ENCODE measurements at places on chromosomes 13 and 19.

GRCh38 chr19:46009530-46010510, 13.0 kb downstream of the PGLYRP1 start:
- no peak for DNase-seq

DNA sequence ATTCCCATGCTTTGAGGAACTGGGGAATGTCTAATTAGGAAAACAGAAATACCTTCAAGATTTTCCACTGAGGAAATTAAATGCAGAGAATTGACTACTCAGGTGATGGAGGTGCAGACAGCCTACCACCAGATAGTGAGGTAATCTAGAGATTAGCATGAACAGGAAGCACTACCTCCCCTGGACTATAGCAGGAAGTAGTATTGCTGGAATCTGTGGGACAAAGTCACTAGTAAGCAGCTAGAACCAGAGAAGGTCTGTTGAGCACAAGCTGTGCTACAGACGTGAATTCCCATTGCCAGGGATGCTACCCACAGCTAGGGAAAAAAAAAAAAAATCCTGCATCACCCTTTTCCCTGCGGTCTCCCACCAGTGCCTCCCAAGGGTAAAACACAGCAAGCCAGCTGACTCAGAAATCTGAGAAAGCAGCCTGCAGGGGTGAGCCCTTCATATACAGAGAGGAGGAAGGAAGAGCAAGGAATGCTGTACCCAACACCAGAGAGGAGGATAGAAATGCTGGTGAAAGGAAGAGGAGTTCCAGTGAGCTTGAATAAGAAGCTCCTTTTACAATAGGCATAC, 10.2 kb downstream of the ENOX1 start:
- no peak for DNase-seq

DNA sequence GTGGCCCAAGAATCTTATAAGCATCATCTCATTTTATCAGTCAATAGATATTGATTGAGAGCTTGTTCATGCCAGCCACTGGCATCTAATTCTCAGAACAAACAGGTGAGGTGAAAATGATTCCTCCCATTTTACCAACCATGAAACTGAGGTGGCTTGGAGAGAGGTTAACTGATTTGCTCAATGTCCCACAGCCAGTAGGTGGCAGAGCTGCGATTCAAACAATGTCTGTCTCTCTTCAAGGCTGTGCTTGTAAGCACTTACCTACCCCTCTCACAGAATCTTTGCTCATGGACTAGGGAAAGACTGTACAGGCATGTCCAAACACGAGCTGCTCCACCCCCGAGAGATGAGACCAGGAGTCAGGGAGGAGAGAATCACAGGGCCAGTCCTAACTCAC, 21.5 kb upstream of the GSX1 start:
- DNase-seq, result no peak

GRCh38 chr13:20699715-20700114, 3.8 kb upstream of the IL17D start:
- no peak for DNase-seq

DNA sequence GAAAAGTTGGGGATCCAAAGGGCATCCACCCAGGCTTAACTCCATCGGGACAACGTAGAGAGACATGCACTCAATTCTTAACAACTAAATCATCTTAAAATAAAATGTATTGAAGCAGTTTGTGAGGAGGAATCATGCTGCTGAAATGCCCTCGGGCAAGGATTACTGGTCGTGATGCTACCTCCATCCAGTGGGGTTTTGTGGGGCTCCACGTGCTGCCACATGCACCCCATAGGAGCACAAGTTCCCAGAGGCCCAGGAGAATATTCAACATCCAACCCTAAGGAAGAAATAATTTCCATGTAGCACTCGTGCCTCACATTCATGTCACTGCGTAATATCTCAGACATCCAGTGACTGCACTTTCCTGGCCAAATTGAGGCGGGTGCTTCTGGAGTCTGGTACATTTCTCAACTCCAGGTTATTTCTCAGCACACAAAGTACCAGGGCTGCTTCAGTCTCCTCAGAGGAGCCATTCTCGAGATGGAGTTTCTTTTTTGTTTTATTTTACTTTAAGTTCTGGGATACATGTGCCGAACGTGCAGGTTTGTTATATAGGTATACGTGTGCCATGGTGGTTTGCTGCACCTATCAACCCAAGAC, 429.8 kb downstream of the FOXO1 start:
- DNase-seq, result no peak

DNA sequence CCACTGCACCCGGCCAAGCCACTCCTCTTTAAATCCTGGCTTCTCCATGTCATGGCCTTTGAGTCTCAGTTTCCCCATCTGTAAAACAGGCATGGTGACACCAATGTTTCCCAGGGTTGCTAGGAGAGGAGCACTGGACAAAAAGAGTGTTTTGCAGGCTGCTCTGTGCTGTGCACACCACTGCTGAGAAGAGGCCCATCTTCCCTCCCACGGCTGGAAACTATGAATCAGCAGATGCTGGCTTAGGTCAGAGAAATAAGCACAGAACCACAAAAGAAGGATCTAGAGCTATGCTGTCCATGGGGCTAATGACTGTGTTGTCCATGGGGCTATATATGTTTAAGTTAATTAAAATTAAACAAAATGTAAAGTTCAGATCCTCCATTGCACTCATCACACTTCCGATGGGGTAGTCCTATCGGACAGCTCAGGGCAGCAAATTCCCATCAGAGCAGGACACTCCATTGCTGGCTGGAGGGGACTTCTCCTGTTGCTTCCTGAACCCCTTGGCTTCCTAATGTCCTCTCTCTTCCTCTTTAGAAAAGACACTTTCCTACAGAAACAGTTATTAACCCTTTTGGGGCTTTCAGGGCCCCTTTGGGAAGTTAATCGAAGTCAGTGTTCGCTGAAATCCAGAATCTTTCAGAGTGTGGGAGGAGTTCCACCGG, 37.1 kb downstream of the TSHZ3 start:
- no peak for DNase-seq

- DNase-seq, result no peak
Observed at GRCh38 chr13:85806553-85807175, 7.4 kb upstream of the SLITRK6 start.

- DNase-seq, result no peak
Observed at GRCh38 chr13:19726611-19727010, 56.1 kb downstream of the PSPC1 start.

DNA sequence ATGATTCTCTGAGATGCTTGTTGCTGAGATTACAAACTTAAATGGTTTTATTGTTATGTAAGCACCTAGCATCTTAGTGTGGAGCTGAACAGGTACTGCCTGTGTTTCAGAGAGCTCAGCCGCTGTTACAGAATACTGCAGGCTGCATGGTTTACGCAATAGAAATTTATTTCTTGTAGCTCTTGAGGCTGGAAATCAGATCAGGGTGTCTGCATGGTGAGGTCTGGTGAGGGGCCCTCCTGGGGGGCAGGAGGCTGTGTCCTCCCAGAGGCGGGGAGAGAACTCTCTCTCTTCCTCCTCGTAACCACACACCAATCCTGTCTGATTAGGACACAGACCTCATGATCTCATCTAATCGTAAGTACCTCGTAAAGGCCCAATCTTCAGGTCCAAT, 13.1 kb downstream of the ATP11A start:
- no peak for DNase-seq

DNA sequence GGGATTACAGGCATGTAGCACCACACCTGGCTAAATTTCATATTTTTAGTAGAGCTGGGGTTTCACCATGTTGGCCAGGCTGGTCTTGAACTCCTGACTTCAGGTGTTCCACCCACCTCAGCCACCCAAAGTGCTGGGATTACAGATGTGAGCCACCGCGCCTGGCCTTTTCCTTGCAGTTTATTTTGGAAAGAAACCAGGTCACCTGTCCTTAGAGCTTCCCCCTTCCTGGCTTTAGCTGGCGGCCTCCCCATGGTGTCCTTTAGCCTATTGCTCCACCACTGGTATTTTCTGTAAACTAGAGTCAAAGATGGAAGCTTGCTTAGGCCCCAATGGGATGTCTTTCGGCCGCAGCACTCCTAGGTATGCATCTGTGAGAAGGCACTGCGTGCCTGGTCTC, 91.2 kb downstream of the DPF1 start:
- no peak for DNase-seq

DNA sequence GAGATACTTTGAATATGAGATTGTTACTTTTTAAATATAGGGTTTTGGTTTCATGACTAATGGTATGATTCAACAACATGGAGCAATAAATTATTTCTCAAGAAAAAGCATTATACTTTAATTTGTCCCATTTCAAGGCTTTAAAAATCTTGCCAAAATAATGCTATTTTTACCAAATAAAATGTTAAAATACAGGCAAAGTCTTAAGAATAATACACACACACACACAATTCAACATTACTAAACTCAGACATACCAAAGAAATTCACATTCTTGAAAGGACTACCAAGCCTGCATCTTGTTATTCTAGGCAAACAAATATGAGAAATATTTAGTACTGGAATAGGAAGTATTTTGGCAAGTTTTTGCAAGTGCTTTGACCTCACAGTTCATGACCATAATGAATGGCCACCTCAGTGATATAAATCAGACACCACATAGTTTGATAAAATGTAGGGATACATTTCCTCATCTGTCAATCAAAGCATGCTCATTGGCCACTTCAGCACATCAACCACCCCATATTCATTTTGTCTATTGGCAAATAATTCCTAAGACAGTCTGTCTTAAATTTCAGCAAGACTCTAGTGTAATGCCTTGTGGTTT, 107.2 kb downstream of the NALCN start:
- DNase-seq, result no peak

DNA sequence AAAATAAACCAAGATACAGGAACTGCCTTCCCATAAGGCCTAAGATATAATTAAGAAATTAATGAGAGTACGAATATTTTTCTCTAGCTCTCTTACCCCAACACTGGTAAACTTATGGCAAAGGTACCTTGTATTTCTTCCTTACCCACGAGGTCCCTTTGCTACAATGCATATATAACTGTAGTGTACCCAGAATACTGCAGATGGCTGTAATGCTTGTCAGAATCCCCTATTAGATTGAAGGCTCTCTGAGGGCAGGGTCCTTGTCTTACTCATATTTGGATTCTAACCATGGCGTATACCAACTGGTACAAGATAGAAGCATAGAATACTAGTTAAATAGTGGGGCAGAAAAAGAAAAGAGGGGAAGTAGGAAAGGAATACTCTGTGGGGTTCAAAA, 15.1 kb downstream of the SLC25A30 start:
- no peak for DNase-seq

GRCh38 chr13:24313439-24313838, 4.1 kb downstream of the C1QTNF9 start:
- DNase-seq, result no peak

DNA sequence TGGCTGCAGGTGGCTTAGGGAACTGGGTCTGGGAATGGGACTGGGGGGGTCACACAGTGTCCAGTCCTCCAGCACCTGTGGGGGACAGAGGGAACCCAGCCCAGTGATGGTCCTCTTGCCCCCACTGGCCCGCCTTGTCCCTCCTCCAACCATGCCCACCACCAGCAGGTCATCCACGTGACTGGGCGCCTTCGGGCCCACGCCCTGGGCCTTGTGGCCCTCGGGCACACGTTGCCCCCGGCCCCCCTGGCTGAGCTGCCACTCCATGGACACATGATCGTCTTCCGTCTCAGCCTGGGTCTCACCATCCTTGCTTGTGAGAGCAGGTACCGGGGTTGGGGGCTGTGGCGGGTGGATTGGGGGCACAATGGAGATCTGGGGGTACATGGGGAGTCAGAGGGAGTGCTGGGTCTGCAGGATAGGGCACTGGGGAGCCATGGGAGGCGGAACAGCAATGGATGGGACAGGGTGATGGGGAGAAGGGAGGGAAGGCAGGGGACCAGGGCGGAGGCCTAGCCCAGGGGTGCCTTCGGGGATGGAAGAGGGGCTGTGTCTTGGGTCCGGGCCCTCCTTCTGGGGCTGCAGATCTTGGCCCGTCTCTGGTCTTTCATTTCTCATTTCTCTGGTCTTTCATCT, 9.1 kb downstream of the TMEM160 start:
- DNase-seq, result no peak

- DNase-seq, result no peak
Observed at GRCh38 chr13:109144693-109145437, 515.5 kb downstream of the MYO16 start.

- DNase-seq, result no peak
Observed at GRCh38 chr13:59829690-59830089, 334.0 kb downstream of the DIAPH3 start.

- no peak for DNase-seq
Observed at GRCh38 chr19:1285737-1286360, at the start of gene EFNA2. Gene EFNA2 (plus strand): TSS chr19:1285873. CDS start chr19:1286169, 296 bp downstream.

DNA sequence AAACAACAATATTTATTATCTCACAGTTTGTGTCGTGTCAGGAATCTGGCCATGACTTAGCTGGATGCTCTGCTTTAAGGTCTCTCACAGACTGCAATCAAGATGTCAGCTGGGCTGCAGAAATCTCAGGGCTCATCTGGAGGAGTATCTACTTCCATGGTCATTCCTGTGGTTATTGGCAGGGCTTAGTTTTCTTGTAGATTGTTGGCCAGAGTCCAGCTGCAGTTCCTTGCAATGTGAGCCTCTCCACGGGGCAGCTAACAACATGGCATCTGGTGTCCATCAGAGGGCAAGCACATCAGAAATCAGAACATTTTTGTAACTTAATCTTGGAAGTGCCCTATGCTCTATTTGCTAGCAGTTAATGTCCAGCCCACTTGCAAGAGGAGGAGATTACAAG, 45.7 kb upstream of the TDRD3 start:
- DNase-seq, result no peak

All from left forelimb (tissue), 1 donor.